ENCODE measurements at places on chromosomes 5 and 9.

DNA sequence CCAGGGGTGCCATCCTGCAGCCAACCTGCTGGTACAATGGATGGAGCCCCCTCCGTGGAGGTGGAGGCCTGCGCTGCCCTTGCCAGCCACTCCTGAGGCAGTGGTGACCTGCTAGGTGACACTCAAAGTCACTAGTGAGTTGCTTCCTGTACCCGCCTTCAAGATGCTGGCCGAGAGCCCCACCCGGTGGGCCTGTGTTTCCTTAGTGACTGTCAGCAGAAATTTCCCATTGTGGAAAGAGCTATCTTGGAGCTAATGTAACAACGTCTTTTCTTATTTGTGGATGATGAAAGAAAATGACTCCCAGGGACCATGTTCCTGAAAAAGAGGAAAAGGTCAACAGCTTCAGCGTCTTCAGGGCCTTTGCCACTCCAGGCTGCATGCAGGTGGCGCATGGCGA is 117.0 kb upstream of the BOD1 start:
- no peak for DNase-seq

- DNase-seq, result no peak
These were observed 5.5 kb downstream of the F2RL2 start for GRCh38 chr5:76617675-76618074.

DNA sequence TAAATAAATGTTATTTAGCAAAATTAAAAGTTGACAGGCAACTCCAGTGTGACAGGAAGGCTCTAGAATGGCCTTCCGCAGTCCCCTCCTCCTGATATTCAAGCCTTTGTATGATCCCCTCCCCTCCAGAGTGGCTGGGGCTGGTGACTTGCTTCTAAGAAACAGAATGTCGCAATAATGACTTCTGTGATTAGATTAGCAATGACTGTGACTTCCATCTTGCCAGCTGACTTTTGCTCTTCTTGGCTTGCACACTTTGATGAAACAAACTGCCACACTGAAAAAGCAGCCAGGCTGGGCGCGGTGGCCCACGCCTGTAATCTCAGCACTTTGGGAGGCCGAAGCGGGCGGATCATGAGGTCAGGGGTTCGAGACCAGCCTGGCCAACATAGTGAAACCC is 106.5 kb upstream of the LARP1 start:
- DNase-seq, result no peak

GRCh38 chr9:76580188-76580587 is 121.2 kb downstream of the GCNT1 start:
- no peak for DNase-seq

- DNase-seq, result no peak
These were observed 210.6 kb downstream of the CDH18 start for GRCh38 chr5:19777363-19777762.

DNA sequence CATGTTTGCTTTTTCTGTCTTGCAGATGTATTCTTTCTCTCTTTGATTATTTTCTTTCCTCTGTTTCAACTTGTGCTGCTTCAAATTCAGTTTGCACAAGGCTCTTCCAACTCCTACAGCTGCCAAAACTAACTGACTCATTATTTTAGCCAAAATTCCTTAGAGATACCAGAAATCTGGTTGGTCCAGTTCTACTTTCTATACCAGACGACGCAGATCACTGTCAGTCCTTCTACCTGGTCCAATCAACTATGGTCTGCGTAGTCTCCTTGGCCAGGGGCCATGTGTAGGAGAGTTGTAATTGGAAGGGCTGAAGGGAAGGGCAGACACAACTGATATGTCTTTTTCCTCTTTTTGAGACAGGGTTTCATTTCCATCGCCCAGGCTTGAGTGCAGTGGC is 51.9 kb upstream of the JAK2 start:
- DNase-seq, result no peak

- DNase-seq, result peak; percentile 65
These were observed 388 bp downstream of the ANKS6 start for GRCh38 chr9:98795970-98796363.

GRCh38 chr5:115168829-115169486 is 750 bp downstream of the TRIM36 start:
- DNase-seq, result peak; percentile 81

DNA sequence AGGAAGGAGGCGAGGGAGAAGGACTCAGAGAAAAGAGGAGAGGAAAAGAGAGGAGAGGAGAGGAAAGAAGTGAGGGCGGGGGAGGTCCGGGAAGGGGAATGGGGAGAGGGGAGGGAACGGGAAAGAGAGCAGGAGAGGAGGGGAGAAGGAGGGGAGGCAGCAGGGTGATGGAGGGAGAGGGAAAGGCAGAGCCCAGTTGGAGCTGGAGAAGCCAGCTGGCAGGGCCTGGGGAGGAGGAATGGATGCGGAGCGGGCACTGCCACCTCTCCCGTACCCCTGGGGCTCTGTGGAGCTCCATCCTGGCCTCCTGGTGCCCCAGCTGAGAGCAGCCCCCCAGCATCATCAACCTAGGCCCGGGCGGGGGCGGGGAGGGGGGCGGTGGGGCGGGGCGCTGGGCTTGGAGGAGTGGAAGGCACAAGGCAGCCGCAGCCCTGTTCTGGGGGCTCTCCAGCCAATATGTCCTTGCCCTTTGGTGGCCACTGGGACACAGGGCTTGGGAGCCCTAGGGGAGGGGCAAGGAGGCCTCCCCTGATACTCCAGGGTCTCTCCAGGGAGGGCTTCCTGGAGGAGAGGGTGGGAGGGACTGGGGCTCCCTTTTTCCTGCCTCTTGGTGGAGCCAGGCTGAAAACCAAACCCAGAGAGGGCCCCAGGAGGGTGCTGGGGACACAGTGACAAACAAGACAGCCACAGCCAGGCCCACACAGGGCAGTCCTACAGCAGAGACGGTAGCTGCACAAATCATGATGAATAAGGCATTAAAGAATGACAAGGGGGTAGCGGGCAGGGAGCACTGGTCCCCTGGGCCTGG is 123.7 kb downstream of the C9orf50 start:
- no peak for DNase-seq

DNA sequence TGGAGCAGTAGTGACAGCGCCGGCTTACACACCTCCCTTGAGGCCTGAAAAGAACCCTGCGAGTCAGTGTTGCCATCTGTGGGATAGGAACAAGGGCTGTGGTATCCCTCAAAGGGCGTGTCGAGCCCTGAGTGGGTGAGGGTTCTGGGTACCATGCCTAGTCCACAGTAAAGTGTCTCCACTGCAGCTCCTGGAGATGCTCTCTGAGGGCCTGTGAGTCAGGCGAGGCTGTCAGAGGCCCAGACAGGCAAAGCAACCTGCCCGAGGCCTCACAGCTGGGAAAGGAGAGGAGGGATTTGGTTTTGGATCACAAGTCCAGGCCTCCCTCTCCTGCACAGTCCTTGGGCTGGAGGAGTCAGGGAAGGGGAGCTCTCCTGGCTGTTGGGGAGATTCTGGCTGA is 6.1 kb downstream of the PRRX2 start:
- no peak for DNase-seq

- DNase-seq, result peak; percentile 32
These were observed 44.6 kb upstream of the FOXE1 start for GRCh38 chr9:97808415-97808814.

DNA sequence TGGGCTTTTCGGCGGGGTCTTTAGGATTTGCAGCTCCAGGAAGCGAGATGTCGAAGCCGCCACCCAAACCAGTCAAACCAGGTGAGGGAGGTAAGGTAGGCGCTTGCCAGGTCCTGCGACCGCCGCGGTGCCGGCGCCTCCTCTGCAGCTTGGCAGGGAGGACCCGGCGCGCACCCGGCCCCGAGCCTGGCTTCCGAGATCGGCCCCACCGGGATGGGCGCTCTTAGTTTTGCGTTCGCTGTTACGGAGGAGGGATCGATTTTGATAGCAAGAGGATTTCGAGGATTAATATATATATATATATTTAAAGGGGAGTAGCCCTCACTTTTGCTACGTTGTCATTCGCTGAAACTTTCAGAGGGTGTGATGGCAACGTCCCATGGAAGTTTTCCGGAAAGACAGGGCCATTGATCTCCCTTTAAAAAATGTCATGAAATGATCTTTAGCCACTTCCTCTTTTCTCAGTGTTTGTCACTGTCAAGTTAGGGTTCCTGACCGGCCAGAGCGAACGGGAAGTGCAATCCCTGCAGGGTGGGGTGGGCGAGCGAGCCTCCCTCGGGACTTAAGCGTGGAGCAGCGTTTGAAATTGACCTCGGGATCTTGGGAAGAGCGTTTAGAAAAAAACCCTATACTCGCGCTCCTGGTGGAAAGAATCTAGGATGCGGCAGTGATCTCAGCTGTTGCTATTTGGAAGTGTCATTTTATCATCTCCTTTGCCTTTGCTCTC is 495 bp downstream of the OSTF1 start:
- DNase-seq, result peak; percentile 80

GRCh38 chr9:12503606-12504122 is 189.5 kb upstream of the TYRP1 start:
- DNase-seq, result peak; percentile 22

- no peak for DNase-seq
These were observed 1.5 kb downstream of the MEIKIN start for GRCh38 chr5:131943916-131944315.

- DNase-seq, result no peak
These were observed 34.9 kb upstream of the FGF1 start for GRCh38 chr5:142720641-142721271.

DNA sequence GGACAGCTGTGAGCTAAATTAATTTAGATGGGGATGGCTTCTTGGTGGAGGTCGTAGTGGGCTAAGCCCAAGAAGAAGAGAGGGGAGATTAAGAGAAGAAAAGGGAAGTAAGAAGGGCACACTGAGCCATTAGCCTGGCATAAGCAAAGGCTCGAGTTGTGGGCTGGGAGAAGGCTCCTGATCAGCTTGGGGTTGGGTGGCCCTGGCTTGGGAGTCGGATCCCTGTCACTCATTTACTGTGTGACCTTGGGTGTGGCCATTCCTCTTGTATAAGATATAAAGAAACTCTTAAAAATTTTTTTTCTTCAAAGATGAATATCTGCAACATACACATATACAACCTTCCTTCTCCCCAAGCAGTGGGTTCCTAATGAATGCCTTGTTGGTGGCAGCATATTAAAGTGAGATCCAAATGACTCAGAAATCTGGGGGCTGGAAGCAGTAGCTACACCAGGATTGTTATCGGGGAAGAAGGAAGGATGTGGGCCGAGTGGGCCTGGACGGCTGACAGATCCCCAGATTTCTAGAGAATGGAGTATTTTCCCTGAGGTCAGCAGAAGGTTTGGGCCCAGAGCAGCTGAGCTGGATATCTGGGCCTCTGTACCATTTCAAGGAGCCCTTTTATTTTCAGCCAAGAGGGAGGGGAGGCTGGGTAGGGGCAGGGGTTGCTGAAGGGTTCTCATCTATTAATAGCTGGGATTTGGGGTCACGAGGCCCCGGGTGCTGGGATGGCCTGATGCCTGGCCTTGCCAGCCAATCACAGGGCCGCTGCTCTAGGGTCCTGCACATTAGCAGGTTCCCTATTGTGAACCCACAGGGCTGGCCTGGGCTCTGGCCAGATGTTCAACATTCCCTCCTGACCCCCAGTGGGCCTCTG is 52.1 kb downstream of the PPARGC1B start:
- no peak for DNase-seq

DNA sequence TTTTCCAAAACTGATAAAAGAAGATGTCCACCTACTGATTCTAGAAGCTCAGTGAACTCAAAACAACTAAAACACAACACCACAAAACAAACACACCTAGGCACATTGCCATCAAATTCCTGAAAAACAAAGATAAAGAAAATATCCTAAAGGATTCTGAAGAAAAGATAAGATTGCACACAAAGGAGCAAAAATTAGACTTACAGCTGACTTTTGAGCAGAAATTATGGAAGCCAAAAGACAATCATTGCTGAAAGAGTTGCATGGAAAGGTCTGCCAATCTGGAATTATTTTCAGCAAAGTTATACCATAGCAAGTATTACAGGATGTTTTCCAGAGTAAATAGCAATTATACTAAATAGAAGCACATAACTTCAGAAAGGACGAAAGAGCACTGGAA is 128.2 kb upstream of the IRX2 start:
- DNase-seq, result no peak

GRCh38 chr5:118722122-118723020 is 266.0 kb downstream of the DTWD2 start:
- DNase-seq, result no peak

- DNase-seq, result no peak
These were observed 55.4 kb downstream of the ACER2 start for GRCh38 chr9:19464061-19464763.

DNA sequence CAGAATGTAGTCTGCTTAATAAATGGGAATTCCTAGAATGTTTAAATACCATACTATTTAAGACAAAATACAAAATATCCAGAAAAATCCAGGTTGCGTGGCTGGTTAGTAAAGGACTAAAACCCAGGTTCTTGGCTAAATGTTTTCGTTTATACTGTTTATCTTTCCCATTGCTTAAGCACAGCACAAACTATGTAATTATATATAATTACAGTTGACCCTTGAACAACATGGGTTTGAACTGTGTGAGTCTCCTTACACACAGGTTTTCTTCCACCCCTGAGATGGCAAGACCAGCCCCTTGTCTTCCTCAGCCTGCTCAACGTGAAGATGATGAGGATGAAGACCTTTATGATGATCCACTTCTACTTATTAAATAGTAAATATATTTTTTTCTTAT is 24.7 kb downstream of the XPA start:
- no peak for DNase-seq

DNA sequence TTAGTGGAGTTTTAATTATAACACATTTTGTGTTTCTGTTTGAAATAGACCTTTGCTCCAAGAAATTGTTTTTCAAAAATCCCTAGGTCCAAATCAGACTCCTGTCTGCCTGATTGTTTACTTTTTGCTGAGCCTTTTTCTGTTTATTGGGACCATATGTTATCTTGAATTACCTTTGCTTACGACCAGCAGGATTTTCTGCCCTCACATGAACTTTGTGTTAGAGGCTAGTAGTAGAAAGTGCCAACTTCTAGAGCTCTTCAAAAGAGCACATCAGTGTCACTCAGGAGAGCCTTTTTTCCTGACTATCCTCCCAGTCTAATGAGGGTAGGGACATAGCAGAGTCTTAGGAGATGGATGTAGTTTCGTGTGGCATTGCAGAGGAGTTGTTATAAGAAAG is 10.2 kb downstream of the RECK start:
- DNase-seq, result no peak

- DNase-seq, result peak; percentile 7
These were observed 24.0 kb downstream of the HSD17B4 start for GRCh38 chr5:119476341-119476740.

DNA sequence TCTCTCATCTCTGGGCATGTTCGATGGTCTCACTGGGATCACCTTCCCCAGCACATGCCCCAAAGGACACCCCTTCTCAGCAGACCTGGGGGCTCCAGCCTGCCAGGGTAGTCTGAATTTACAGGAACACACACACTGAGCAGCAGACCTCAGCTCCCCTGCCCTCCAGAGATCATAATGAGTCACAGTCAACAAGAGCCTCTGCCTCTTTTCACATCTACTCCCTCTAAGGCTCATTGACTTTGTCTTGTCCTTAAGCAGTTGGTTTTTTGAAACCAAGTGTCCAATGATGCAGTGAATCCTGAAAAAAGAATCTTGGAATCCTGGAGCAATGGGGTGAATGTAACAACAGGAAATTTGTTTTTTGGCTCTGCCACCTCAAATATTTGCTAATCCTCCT is 20.8 kb downstream of the GABBR2 start:
- DNase-seq, result no peak

DNA sequence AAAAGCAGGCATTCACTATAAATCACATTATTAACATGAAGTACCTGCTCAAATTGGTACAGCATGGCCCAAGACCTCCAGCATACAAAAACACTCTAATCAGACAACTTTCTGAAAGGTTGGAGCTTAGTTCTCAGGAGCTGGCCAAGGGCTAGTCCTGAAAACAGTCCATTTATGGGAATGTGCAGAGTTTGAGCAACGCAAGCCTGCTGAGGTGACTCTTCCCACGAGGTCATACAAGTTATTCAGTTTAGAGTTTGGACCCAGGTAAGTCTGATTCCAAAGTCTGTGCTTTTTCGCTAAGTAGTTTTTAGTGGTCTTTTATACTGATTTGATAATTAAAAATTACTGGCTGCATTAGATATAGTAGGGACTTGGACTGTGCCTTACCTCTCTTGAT is 52.6 kb downstream of the AP3S1 start:
- DNase-seq, result no peak
